Chondrocyte (in vitro differentiated cells): ENCODE measurements at places on chromosomes 1 and 21. TPM values are rescaled to one million over a fixed set of nuclear protein-coding genes. Genes with fewer than 3 reads are reported as not detected.

The RAP1GAP gene
- total RNA-seq = 1.1 to 2.2 TPM (median 1.8 TPM) in 3 replicates

The SPTA1 gene
- not detected in 3 replicates for total RNA-seq

The LCE1F gene
- not detected in 3 replicates for total RNA-seq

The TFF2 gene
- total RNA-seq = not detected in 3 replicates

The CGN gene
- 0.95 to 1.2 TPM (median 1.0 TPM) in 3 replicates for total RNA-seq

The MARCKSL1 gene
- 58.8 to 104 TPM (median 103 TPM) in 3 replicates for total RNA-seq

The SELENBP1 gene
- total RNA-seq = 5.7 to 11.1 TPM (median 8.9 TPM) in 3 replicates

The S100A12 gene
- not detected in 3 replicates for total RNA-seq

The SH2D5 gene
- 0.15 to 1.1 TPM (median 0.75 TPM) in 3 replicates for total RNA-seq

The RPE65 gene
- total RNA-seq = not detected in 3 replicates

The FOXO6 gene
- total RNA-seq = 1.1 to 3.2 TPM (median 1.7 TPM) in 3 replicates

The TBX19 gene
- 1.8 to 2.7 TPM (median 2.1 TPM) in 3 replicates for total RNA-seq

The RNPEP gene
- 42.1 to 50.6 TPM (median 42.1 TPM) in 3 replicates for total RNA-seq

The CNR2 gene
- total RNA-seq = not detected in 3 replicates

The ALG14 gene
- 3.8 to 10.9 TPM (median 6.1 TPM) in 3 replicates for total RNA-seq

The COL8A2 gene
- 10.8 to 18.1 TPM (median 17.4 TPM) in 3 replicates for total RNA-seq

The MYOG gene
- not detected in 3 replicates for total RNA-seq

The KCNJ15 gene
- 0.21 to 0.80 TPM (median 0.27 TPM) in 3 replicates for total RNA-seq

The DHCR24 gene
- total RNA-seq = 120 to 129 TPM (median 124 TPM) in 3 replicates
